ENCODE measurements at places on chromosomes 16 and 17.

- DNase-seq, result no peak
These were observed 2.0 kb downstream of the TRIM47 start for GRCh38 chr17:75876190-75876937.

GRCh38 chr16:397135-397661 lies at the start of gene NME4:
Gene NME4 (plus strand): TSS chr16:397199. CDS start chr16:397223, 24 bp downstream.
- no peak for DNase-seq

GRCh38 chr16:1351215-1351581 lies 480 bp downstream of the TSR3 start:
- DNase-seq, result no peak

GRCh38 chr17:74404789-74405188 lies 27.1 kb upstream of the GPRC5C start:
- DNase-seq, result no peak

- DNase-seq, result no peak
These were observed 72.5 kb downstream of the RBFOX1 start for GRCh38 chr16:7405166-7405565.

DNA sequence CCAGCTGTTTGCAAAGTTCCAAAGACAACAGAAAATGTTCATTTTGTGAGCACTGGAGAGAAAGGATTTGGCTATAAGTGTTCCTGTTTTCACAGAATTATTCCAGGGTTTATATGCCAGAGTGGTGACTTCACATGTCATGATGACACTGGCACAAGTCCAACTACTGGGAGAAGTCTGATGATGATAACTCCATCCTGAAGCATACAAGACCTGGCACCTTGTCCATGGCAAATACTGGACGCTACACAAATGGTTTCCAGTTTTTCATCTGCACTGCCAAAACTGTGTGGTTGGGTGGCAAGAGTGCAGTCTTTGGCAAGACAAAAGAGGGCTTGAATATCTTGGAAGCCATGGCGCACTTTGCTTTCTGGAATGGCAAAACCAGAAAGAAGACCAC lies 385.0 kb downstream of the CDH11 start:
- no peak for DNase-seq

- no peak for DNase-seq
These were observed 23.7 kb upstream of the WWOX start for GRCh38 chr16:78075800-78076199.

DNA sequence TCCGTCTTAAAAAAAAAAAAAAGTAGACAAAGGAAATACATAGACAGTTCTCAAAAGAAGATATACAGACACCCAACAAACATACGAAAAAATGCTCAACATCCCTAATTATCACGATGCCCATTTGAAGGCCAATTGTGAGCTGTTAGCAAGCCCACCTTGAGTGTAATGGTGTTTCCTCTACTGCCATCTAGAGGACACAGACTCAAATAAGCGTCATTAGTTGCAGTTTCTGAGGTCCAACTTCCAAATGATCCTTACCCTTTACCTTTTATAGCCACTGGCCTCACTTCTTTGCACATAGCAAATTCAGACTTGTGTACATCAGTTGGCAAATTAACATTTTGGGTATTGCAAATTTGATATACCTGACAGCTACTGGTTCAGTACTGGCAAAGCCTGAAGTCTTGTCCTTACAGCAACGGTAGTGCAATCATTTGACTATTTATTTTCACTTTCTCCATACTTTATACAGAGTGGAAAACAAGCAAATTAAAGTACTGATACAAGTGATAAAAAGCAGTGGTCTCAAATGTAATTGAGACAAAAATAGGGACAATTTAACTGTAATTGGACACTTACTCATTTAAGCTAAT lies 536.3 kb upstream of the EEF2KMT start:
- no peak for DNase-seq

DNA sequence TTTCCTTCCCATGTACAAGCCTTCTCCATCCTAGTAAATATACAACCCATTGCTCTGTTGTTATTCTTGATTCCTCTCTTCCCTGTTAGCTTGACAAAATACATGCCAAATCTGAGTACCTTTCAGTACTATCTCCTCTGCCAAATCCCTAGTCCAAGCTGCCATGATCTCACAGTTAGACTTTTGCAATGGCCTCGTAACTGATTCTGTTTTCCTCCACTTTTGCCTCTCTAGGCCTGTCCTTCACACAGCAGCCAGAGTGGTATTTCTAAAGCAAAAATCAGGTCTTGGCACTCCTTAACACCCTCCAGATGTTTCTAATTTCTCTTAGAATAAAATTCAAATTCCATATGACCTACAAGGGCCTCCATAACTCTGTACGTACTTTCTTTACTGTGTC lies 153.0 kb upstream of the RBL2 start:
- DNase-seq, result no peak

- no peak for DNase-seq
These were observed 67.8 kb downstream of the CCDC182 start for GRCh38 chr17:57677301-57677700.

GRCh38 chr16:11986521-11987057 lies 10.1 kb downstream of the SNX29 start:
- no peak for DNase-seq
